ENCODE measurements at places on chromosomes 7 and 10.
A peak's percentile ranks its signal among the peaks of the same experiment; 100 is the strongest.

GRCh38 chr7:86645676-86646276 is 2.1 kb downstream of the GRM3 start:
- DNase-seq, result no peak

DNA sequence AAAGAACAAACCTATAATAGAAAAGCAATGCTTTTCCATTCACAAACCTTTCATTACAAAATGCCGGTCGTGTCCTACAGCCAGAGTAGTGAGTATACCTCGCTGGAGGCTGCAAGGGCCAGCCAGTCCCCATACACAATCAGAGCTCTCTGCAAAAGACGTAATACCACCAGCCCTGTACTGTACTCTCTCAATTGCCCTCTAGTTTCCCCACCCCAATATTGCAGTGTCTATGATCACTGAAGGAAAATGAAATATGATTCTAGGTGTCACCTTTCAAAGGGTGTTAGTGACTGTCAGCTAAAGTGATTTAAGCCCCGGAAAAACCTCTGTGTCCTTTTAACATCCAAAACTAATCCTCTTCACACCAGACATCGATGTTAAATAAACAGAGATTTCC is 24.8 kb downstream of the PLXNA4 start:
- no peak for DNase-seq

- DNase-seq, result peak; percentile 85
Measured at GRCh38 chr10:114520453-114520852, 116.2 kb upstream of the AFAP1L2 start.

DNA sequence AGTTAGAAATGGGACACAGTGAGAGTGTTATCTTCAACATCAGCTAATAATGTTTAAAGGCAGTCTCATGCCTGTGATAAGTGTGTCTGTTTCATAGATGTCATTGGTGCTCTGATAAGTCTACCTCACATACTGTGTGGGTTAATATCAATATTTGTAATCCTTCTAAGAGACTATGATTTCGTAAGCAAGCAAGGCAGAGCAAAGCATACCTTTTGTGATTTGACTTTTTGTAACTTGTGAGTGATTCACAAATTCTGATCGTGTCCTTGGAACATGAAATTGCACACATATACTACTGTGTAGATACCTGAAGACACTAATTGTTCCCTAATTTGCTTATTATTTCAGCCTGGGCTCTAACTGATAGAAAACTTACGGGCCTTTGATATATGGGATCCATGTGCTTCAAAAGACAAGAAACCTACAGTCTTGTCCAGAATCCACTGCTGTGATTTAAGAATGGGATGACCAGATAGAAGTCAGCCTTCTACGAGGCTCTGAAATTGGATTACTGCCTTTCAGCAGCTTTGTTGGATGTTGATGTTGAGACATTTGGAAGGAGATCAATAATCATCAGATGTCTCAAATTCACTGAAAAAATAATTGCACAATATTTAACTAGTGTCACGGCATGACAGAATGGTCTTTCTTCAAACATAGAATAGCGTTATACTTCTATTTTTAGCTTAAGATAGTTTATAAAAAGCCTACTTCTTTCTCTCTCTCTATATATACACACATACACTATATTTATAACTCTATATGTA is 63.2 kb upstream of the KLF6 start:
- DNase-seq, result peak; percentile 17

DNA sequence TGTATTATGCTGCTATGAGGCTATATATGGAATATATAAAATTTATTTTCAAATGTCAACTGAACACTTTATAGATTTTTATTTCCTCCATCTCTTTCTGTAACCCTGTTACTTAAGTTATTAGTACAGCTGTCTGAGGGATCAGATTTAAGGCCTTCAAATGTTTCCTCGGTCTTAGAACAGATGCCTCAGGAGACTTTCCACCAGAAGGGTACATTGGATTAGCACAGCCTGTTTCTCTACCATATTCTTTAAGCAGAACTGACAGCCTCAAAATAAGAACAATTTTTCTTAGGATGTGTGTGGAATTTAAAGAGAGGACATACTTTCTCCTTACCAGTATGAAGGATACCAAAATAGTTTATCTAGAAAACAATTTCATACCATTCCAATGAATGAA is 53.0 kb upstream of the HGF start:
- DNase-seq, result no peak

DNA sequence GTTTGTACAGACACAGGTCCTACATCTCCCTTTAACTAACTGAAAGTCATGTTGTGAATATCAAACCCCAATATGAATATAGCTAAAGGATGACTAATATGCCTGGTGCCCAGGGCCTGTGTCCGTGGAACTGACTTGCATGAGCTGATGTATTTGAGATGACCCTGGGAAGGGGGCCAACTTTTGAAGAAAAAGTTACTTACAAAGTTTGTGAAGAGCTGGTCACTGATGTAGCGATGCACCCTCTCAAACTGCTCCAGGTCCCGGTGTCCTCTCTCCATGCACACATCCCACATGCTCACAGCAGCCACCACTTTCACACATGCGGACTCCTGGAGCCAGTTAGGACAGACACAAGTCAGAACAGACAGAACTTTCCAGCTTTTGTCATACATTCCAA is 106.2 kb downstream of the ABCC2 start:
- peak; percentile 66 for DNase-seq

- DNase-seq, result peak; percentile 72
Measured at GRCh38 chr7:95723583-95724180, 48.7 kb upstream of the DYNC1I1 start.

DNA sequence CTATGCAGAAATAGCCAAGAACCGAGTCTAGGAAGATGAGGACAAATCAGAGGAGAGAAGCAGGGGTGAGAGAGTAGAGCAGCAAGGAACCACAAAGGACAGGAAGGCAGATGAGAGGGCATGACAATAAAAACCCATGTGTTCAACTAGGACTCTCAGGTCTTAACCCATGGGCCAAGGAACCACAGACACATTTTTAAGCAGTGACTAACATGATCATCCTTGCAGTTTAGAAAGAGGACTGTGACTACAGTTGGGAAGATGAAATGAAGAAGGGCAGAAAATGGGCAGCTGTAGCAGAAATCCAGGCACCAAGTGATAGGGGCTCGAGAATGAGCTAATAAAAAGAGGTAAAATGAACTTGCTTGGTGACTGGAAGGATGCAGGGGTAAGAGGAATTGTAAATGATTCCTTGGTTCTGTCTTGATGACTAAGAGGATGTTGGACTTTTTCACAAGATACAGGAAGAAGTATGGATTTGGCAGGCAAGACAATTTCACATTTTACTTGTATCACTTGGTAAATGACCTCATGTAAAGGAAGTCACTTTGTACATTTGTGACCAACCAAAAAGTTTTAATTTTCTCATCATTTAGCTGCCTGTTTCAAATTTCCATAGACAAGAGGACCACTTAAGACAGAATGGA is 22.8 kb downstream of the SGMS1 start:
- DNase-seq, result peak; percentile 31

DNA sequence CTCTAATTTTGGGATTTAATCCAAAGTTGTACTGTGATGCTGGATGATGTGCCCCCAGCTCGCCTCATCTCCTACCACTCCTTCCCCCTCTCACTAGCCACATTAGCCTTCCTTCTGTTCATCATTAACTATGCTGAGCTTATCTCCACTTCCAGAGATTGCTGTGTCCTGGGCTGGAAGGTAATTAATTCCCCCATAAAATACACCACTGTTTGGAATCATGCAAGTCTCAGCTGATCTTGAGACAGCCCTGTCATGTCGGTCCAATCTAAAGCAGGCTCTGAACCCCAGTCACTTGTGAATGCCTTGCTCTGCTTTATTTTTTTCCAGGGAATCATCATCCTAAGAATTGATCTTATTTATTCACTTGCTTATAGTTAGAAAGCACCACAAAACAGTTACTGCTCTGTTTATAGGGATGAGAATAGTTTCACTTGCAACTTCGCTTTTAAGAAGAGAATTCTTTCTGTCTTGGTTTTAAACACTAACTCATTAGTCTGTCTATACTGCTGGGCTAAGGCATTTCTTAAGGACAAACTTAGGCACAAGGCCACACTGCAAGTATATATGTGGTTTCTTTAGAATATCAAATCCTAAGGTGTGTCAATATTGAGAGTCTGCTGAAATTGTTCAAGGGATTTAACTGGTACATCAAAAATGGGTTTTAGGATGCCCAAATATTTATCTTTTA is 341.1 kb upstream of the SEMA3A start:
- no peak for DNase-seq

GRCh38 chr10:118725886-118726500 is 28.8 kb downstream of the CACUL1 start:
- peak; percentile 33 for DNase-seq

DNA sequence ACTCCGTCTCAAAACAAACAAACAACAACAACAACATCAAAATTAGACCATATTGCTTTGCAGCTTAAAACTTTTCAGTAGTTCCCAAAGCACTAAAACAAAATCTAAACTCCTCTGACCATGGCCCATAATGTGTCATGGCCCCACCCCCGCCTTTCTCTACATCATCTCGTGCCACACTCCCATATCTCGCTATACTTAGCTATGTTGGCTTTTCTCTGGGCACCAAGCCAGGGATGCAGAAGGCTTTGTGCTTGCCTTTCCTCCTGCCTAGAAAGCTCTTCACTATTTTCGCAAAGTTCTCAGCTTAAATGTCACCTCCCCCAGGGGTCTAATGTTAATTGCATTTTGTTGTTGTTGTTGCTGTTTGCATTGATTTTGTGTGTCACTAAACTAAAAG is 15.1 kb upstream of the SLC16A12 start:
- peak; percentile 67 for DNase-seq

DNA sequence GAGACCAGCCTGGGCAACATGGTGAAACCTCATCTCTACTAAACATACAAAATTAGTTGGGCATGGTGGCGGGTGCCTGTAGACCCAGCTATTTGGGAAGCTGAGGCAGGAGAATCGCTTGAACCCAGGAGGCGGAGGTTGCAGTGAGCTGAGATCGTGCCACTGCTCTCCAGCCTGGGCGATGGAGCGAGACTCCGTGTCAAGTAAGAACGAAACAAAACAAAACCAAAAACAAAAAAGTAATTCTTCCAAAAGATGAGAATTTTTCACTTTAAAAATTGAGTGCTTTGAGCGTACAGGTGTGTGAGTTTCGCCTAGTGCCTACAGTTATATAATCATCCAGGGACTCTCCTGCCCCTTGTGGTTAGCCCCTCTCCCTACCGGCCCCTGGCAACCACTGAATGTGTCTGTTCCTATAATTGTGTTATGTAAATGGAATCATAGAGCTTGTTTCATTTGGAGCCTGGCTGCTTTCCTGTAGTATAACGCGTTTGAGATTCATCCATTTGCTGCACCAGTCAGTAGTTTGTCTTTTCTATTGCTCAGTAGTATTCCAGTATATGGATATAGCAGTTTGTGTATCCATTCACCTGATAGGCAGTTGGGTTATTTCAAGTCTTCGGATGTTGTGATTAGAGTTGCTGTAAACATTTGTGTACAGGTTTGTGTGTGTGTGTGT is 80.0 kb downstream of the RBM33 start:
- no peak for DNase-seq

GRCh38 chr10:122207596-122207995 is 63.5 kb upstream of the BTBD16 start:
- DNase-seq, result peak; percentile 65

DNA sequence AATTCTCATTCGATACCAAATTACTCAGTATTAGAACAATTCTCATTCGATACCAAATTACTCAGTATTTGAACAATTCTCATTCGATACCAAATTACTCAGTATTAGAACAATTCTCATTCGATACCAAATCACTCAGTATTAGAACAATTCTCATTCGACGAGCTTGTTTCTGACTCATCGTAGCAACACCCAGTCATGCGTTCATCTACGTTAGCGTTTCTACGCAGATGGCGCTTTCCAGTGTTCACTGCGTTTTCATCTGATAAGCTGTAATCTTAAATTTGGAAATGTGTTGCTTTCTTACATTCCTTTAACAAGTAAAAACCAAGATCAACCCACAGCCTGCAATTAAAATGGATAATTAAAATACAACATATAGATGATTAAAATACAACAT is 276.3 kb downstream of the ZMYND11 start:
- no peak for DNase-seq

DNA sequence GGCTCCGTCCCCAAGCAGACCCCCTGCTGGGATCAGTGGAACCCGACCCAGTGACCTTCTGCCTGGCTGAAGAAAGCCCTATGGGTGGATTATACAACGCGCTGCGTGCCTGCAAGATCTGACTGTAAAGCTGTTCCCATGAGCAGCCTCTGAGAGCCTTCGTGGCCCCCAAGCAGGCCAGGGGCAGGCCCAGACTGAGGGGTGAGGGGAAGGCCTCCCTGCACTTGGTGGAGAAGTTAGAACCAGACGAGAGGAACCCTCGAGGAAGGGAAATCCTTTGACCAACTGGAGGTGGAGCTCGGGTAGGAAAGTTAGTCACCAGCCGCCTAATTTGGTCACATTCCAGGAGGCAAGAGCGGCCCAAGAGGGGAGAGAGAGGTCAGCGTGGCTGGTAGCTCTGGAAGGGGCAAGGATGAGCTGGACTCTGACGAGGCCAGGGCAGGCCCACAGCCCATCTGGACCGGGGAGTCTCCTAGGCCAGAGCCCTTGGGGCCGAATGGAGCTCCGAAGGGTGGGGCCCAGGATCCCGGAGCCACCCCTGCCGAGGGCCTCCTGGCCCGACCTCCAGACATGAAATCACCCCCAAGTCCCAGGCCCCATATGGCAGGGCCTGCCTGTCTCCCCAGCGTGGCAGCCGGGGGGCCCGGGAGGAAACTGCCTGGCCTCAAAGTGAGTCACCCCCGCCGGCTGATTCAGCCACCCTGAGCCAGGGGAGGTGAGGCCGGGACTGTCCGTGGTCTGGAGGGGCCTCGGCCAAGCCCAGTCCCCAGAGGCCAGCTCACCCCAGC is 23.3 kb upstream of the PDGFA start:
- DNase-seq, result peak; percentile 92

GRCh38 chr7:139382439-139382838 is 22.7 kb downstream of the LUC7L2 start:
- no peak for DNase-seq

- no peak for DNase-seq
Measured at GRCh38 chr7:27549606-27550005, 113.1 kb downstream of the HIBADH start.

- DNase-seq, result no peak
Measured at GRCh38 chr10:130963052-130963393, 348.5 kb downstream of the TCERG1L start.

DNA sequence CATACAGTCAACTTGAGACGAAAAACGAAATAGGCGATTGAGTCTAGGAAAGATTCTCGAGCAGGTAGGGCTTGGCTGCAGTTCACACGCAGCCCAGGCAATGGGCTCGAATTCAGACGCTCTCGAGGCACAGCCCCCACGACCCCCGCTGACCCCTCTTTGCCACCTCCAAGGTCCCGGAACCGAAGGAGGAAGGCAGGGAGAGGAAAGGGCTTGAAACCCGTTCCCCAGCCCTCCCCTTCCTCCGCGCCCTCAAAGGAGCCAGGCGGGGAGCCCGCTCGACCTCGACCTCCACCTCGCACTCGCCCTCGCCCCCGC is 441 bp downstream of the CCDC186 start:
- DNase-seq, result no peak

GRCh38 chr7:116165717-116166116 is 44.6 kb upstream of the TES start:
- DNase-seq, result no peak

Data from cardiac fibroblast (primary cell).